ENCODE measurements at places on chromosomes 7 and 10. TPM values are rescaled to one million over a fixed set of nuclear protein-coding genes. Genes with fewer than 3 reads are reported as not detected.

Gene MAPK8
- polyA plus RNA-seq = 189 TPM

Gene ANKRD1
- not detected for polyA plus RNA-seq

Gene TEX36
- not detected for polyA plus RNA-seq

Gene TSPAN33
- 2.5 TPM for polyA plus RNA-seq
